NCI-H510A (cell line): ENCODE measurements at places on chromosomes 4 and X.

DNA sequence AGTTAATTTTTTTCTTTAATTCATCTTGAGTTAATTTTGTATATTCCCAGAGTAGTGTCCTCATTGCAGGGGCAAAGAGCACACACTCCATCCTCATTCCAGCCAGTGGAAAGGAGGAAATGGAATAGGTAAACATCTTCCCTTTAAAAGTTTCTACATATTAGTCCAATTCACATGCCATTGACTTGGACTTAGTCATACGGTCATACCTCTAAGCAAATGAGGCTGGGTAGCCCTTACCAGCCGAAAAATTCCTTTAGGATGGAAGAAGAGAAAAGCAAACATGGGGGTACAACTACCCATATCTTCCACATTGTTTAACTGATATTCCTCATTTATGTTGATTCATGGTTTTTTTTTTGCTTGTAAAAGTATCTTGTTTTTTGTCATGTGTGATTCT lies 37.4 kb upstream of the NDP start:
- no peak for DNase-seq

GRCh38 chr4:5996641-5997040 lies 21.6 kb downstream of the C4orf50 start:
- DNase-seq, result no peak

DNA sequence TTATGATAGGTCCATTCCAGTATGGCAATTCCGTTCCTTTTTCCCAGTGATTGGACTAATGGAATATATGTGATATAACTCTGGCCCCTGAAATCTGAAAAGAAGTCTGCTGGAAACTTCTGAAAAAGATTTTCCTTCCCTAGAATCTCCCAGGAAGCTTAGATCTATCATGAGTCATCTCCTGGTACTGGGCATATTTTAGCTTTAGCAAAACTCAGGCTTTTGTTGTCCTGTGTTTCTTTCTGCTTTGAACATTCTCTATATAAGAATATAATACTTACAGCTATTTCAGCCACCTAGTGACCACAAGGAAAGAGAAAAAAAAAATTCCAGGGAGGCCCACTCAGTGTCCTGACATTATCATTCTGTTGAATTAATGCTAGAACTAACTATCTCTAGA lies 597.2 kb upstream of the GRIA3 start:
- DNase-seq, result no peak

DNA sequence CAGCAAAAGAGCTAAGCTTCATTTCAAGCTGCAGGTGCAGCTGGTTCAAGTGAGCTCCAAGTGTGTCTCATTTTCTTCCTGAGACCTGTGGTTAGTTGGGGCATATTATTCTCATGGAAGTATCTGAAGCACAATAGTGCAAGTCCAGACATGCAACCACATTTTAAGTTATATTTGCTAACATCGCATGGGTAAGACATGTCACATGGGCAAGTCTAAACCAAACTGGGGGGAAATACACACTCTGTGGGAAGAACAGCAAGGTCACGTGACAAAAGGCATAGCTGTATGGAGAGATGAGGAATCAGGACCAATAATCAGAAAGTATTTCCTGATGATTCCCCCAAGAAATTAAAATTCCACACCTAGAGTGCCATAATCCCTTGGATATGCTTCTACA lies 94.9 kb upstream of the NDP start:
- DNase-seq, result no peak

DNA sequence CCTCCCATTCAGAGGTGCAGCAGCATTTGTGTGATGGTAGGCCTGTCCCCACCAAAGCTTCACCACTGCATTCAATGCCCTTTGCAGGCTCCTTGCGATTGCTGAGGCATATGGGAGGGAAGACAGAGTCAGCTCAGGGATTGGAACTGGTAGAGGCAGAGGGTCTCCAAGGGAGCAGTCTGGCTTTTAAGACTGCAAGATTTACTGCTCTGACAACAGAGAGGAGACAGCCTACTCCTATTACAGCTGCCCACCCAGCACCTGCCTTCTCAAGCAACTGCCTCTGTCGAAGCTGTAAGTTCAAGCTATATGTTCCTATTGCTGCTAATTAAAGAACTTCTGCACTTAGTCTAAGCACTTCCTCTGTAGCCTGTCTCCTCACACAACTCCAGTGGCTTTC lies 481.8 kb downstream of the FGF13 start:
- no peak for DNase-seq

- DNase-seq, result no peak
These were observed 372.6 kb downstream of the BCOR start for GRCh38 chrX:39725114-39725513.

- DNase-seq, result no peak
These were observed 335.1 kb downstream of the ANK2 start for GRCh38 chr4:113384600-113384999.

DNA sequence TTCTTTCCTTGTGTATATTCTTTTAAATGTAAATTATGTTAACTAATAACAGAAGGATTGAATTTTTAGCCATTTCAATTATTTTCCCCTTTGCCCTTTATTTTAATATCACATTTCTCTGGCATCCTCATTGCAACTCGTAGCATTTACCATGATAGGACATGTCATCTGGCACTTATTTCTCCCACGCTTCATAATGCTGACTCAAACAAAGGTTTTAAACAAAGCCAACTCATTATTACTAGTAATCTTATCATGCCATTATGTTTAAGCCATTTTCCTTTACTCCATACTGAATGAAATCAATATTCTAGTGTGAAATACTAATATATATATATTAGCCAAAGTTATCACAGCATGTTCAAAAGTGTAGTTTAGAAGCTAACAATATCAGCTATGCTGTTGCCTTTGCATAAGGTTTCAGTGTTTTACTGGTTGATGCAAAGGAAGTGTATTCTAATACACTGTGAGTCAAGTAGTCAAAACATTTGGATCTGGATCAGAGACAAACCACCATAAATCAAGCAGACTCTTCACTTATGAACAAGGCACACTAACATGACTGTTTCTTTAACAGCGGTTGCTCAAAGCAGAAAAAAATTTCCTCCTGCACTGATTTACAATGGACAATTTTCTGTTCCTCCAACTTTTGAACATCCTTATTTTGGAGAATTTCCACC lies 281.6 kb downstream of the SLC7A11 start:
- DNase-seq, result no peak

DNA sequence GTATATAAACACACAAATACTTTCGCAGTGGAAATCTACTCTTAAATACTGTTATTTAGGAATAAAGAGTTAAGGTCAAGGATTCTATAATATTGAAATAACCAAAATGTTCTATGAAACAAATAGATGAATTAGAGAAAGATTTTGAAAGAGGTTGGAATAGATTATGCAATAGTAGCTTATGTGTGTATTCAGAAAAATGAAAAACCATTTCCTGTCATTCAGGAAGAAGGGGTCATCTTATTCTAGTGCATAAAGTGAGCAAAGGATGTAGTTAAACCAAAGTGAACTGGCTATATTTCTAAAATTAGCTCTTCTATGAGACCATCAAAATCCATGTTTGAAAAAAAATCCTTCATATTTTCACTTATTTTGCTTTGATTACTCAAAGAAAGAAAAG lies 30.0 kb upstream of the MYOZ2 start:
- DNase-seq, result no peak

DNA sequence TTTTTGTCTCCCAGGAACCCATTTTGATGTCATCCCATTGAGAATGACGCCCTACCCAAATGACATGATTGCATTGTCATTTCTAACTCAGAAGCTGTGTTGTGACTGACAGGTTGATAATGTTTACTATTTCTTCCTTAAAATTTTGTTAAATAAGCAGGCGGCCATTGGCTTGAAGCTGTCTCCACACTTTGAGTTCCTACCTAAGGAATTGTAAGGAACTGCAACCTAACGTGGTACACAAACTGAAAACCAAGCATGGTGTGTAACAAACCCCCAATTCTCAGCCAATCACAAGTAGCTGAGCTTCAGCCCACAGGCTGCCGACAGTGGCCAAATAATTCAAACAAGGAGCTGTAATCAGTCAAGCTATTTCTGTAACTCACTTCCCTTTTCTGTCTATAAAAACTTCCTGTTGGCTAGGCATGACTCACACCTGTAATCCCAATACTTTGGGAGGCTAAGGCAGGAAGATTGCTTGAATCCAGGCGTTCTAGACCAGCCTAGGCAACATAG lies 2.9 kb upstream of the MND1 start:
- no peak for DNase-seq

- DNase-seq, result no peak
These were observed 304.7 kb upstream of the TAPT1 start for GRCh38 chr4:16530688-16531635.

DNA sequence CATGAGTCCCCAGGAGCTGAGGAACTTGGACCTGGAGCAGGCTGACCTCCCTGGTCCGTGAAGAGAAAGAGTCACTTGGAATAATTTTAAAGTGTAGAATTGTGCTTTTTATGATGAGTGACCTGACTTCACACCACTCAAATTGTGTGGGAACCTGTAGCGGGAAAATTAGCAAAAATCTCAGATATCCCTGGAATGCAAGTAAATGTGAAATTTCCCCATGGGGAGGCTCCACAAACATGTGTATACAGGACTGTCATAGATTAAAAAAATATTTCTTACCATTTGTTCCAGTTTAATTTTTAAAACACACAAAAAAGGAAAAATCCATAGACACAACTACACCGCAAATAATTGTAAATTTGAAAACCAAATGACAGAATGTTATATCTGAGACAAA lies 1079.6 kb upstream of the PABPC4L start:
- no peak for DNase-seq

DNA sequence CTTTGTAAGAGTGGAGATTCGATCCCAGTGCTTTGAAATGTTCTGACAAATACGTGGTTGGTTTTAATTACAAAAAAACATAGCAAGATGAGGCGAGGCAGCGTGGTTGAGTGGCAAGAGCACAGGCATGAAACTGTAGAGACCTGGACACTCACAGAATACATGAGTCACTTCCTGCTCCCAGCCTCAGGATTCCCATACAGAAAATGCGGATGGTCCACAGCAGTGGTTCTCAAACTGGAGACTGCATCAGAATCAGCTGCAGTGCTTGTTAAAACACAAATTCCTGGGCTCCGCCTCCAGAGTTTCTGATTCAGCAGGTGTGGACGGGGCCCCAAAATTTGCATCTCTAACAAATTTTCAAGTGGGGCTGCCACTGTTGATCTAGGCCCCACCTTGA lies 10.1 kb downstream of the OTOP1 start:
- no peak for DNase-seq

DNA sequence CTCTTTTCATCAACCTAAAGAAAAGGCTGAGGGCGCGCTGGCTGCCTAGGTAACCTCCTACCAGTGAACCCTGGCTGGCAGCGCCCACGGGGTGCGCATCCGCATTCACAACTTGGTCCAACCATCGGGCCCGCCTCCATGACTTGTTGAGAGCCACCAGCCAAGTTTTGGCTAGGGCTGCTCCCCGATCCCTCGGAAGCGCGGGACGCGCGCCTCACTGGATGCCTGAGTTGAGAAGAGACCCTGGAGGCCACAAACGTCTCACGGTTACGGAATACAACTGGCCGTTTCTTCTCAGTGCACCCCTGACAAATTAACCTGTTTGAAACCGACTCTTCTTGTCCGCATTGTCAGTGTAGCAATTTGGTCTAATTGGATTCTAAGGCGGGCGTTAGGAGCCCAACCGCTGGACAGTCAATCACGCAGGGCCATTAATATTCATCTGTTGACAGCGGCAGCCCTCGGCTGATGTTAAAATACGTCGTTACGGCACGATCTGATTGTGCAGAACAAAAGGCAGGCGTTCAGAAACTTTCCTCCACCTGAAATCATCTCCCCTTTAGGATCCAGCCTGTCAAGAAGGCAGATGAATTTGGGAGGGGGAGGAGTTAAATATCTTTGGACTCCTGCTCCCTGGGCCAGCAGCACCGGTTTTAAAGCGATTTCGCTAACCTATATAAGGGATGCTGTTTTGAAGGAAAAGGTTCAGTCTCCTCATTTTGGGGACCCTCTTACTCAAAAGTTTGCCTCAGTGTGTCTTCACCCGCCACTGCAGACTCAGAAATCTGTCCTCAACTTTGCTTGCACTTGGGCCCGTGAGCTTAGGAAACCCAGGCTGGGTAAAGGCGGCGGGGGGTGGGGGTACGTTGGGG lies 1.2 kb downstream of the GPC3 start:
- DNase-seq, result no peak

DNA sequence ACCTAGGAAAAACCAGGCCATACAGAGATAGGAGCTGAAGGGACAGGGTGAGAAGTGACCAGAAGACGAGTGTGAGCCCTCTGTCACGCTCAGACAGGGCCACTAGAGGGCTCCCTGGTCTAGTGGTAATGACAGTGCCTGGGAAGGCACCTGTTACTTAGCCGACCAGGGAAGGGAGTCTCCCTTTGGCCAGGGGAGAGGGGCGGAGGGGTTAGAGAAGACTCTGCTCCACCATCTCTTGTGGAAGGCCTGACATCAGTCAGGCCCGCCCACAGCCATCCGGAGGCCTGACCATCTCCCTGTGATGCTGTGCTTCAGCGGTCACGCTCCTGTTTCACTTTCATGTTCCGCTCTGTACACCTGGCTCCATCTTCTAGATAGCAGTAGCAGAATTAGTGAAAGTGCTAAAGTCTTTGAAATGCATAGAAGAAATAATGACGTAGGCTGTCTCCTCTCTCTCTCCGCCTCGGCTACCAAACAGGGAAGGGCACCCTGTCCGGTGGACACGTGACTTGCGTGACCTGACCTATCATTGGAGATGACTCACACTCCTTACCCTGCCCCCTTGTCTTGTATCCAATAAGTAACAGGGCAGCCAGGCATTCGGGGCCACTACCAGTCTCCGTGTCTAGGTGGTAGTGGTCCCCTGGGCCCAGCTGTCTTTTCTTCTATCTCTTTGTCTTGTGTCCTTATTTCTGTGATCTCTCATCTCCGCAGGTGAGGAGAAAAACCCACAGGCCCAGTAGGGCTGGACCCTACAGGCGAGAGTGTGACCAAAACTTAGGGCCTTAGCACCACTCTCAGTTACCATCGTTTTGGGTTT lies 26.7 kb downstream of the HTT-AS start:
- DNase-seq, result peak; percentile 41

DNA sequence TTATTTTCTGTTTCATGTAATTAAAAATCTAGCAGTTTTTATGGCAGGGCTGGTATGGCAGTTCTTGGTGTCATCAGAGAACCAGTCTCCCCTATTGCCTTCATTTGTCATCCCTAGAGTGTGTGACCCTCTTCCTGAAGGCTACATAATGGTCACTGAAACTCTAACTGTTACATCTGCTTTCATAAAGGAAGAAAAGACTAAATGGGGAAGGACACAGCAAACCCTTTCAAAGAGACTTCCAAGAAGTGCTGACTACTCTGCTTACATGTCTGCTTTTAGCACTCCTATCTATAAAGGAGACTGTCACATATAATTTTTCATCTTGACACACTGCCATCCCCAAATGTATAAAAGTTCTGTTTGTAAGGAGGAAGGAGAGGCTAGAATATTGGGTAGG lies 105.9 kb upstream of the DIAPH2 start:
- no peak for DNase-seq

DNA sequence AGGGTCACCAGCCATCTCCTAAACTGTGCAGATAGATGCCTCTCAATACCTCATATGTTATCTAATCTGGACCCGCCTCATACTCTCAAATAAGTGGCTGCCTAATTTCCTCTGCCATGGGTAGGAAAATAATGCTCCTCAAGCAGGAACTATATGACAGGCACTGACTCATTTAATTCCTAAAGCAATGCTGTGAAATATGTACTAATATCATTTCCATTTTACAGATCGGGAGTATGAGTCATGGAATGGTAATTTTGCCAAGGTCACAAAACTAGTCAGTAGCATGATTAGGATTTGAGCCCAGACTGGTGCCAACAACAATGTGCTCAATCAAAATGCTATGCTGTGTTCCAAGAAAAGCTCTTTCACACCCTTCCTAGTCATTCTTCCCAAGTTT lies 3.0 kb upstream of the NXT2 start:
- no peak for DNase-seq
